Islet precursor cell (in vitro differentiated cells): ENCODE measurements at places on chromosomes 3 and 15.

GRCh38 chr15:84736375-84736774 is 12.0 kb upstream of the ZNF592 start:
- no peak for DNase-seq

- peak; percentile 19 for DNase-seq
Measured at GRCh38 chr3:39388741-39389248, 5.6 kb downstream of the SLC25A38 start.

DNA sequence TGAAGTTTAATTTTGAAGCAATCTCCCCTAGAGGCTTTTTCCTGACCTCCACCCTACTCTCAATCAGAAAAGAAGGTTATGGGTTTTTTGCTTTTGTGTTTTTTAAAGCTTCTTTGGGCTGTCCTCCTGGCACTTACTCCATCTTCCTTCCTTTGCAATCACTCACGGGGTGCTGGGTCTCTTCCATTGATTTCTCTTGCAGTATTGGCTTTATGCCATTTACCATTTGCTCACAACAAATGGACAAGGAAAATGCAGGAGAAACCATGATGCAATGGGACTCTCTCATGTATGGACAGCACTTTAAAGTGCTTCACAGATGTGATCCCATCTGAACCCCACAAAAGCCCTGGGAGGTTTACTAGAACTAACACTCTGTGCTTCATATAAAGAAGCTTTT is 57.5 kb downstream of the SST start:
- no peak for DNase-seq

- DNase-seq: no peak
Measured at GRCh38 chr3:149965278-149965677, 5.4 kb downstream of the PFN2 start.

- no peak for DNase-seq
Measured at GRCh38 chr3:192194085-192194484, 533.3 kb downstream of the FGF12 start.

- DNase-seq: peak; percentile 72
Measured at GRCh38 chr15:65066635-65067316, 1.0 kb downstream of the RASL12 start.
